ENCODE measurements at places on chromosomes 2 and 18.
A peak's percentile ranks its signal among the peaks of the same experiment; 100 is the strongest.

- DNase-seq, result no peak
Observed at GRCh38 chr2:233791151-233791882, 13.2 kb downstream of the MROH2A start.

DNA sequence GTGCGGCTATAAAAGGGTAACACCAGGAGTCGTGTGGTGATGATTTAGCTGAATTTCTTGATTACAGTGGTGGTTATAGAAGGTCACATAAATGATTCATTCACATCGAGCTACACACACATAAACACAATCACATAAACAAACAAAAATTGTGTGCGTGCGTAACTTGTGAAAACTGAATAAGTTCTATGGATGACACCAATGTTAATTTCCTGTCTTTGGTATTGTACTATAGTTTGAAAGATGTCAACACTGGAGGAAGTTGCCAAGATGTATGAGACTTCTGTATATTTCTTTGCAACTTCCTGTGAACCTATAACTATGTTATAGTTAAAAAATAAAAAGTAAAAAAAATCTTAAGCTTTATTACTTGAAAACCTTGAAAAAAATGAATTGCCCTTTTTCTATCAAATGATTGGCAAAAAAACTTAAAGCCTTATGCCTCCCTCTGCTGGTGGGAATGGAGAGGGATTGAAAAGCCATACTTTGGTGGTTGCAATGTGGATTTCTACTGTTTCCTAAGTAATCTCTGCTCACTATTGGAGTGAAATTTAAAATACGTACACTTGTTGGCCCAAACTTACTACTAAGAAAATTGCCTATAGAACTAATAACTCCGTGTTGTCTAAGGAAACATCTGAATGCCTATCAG, 227.7 kb downstream of the RPIA start:
- DNase-seq, result no peak

DNA sequence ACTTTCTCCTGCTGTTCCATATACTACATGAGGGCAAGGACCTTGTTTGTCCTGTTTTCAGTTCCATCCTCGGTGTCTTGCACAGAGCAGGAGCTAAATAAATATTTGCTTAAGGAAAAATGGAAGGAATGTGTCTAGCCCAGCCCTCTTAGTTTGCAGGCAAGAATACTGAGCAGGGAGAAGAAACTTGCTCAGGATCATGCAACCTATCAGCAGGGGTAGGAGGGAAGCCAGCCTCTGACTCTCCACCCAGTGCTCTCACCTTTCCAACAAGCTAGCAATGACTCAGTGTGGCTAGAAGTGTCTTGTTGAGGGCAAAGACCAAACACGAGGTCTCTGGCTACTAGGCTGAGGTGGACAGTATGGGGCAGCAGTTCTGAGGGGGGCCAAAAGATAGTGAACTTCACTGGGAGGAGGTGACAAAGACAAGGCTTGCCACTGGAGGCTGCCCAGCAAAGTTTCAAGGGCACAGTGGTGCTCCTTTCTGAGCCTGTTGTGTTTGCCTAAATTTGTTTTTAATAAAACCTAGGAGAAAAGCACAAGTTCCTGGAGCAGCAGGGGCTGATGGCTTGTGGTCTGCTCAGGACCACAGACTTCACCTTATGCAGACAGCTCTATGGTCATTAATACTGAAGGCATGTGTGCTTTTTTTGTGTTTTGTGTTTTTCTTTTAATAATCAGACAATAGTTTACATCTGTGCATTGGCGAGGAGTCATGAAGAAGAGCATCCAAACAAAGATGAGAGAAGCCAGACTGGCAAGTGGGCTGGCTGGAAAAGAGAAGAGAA, 49.1 kb upstream of the CTAGE1 start:
- no peak for DNase-seq

GRCh38 chr2:227482638-227483340, 10.8 kb downstream of the AGFG1 start:
- no peak for DNase-seq

- no peak for DNase-seq
Observed at GRCh38 chr2:19295998-19296502, 62.4 kb downstream of the OSR1 start.

- peak; percentile 43 for DNase-seq
Observed at GRCh38 chr2:181305301-181306123, 151.7 kb upstream of the ITGA4 start.

- DNase-seq, result no peak
Observed at GRCh38 chr18:10113121-10114022, 199.6 kb downstream of the VAPA start.

GRCh38 chr18:23573626-23574431, 12.5 kb downstream of the NPC1 start:
- no peak for DNase-seq

- DNase-seq, result no peak
Observed at GRCh38 chr2:13109516-13109915, 392.8 kb downstream of the TRIB2 start.

GRCh38 chr2:17640406-17640805, 99.9 kb downstream of the VSNL1 start:
- DNase-seq, result no peak

DNA sequence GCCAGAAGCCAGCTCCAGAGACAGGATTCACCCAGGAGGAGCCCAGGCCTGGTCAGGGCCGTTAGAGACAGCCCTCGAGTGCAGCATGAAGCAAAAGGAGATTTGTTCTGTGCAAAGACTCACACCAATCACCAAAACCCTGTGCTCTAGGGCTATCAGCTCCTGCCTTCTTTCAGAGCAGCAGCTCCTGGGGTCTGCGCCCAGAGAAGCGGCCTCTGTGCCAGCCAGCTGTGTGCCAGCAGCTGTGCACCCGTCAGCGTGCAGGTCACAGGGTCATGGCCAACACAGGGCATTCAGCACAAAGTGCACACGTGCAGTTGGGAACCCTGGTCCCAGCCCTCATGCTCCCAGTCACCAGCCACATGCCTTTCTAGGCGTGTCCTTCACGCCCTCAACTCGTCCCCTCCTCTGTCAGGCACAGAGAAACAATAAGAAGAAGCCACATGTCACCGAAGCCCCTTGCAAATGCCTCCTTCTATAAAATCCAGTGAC, 49.3 kb downstream of the ZNF516 start:
- DNase-seq, result no peak

GRCh38 chr2:229363185-229363814, 92.2 kb upstream of the PID1 start:
- DNase-seq, result no peak

DNA sequence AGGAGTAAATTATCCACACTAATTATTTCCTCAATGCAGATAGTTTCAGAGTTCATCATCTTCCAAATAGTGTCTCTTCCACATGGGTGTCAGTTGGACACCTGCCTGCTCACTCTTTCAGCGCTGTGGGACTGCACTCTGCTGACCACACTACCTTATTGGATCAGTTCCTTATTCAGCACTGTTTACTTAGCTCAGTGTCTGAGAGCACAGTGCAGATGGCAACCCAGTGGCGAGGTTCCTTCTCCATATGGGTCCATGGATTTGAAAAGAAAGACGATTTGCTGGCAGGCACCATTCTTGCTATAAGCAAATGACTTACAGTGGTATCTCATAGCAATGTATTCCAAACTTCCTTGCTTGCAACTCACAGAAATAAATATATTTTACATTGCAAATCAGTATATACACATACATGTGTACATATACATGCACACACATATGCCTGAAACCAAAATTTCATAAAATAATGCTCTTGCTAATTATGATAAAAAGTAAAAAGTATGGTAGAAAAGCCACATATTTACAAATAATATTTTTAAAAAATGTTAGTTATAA, 354.8 kb downstream of the INSIG2 start:
- DNase-seq, result no peak

DNA sequence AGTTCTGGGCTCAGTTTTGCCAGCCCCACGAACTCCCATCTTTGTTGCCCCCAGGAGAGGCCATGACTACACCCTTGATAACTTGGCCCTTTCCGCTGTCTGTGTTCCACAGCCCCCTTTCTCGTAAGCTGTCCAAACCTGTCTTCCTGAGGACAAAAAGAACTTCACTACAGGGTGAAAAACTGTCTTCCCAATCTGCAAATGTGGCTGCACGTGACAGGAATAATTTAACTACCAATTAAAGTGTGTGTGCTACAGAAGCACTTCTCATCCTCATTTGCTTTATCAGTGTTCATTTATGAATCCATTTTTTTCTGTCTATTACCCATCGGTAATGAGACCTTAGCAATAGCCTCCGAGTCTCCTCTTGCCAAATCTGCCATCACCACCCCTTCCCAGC, 9.1 kb upstream of the ALPK2 start:
- no peak for DNase-seq

- DNase-seq, result no peak
Observed at GRCh38 chr2:1826226-1826905, 82.1 kb upstream of the PXDN start.

GRCh38 chr2:109173311-109174171, 44.5 kb downstream of the SH3RF3 start:
- DNase-seq, result no peak

DNA sequence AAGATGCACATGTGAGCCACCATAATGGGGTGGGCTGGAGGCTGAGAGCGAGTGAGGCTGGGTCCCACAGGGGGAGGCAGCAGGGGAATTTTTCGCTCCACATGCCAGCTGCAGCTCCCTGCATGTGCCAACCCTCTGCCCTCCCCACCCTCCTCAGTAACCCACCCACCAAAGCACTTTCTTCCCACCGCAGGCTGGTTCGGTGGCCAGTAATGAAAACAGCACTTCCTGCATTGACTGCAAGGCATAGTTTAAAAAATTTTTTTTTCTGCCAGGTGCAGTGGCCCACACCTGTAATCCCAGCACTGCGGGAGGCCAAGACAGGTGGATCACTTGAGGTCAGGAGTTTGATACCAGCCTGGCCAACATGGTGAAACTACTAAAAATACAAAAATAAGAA, 147.5 kb upstream of the TTC39C start:
- DNase-seq, result no peak

GRCh38 chr2:46715541-46715940, 200.1 kb downstream of the MCFD2 start:
- DNase-seq, result no peak

DNA sequence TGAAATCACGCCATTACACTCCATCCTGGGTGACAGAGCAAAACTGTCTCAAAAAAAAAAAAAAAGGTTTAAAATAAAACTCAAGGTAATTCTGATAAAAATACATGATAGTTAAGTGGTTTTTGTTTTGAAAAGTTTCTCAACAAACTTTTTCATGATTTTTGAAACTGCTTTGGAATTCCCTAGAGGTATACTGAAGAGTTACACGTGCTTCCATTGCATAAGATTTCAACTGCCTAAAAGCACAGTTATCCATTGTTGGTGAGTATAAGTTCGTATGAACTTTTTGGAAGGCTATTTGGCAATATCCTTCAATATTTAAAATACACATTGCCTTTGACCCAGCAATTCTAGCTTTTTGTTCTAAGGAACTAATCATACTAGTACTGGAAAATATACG, 74.9 kb downstream of the USP34 start:
- DNase-seq, result no peak

- DNase-seq, result no peak
Observed at GRCh38 chr2:134763164-134763710, 44.4 kb upstream of the TMEM163 start.

DNA sequence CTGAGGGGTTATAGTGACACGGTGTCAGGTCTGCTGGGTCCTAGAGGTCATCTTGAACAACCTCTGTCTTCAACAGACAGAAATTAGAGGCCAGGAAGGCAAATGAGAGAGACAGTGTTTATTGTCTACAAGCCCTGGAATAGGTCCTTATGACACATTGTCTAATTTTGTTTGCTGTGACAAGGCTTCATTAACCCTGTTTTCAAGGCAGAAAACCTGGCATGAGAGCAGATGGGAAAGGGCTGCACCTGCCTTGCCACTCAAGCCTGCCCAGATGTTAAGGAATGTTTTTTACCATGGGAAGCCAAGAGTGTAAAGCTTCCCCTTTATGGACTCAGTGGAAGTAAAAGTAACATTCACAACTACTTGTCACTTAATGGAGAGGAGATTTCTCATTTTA, 275.3 kb downstream of the KCNS3 start:
- no peak for DNase-seq

- DNase-seq, result no peak
Observed at GRCh38 chr2:205814039-205814364, 131.7 kb downstream of the NRP2 start.

DNA sequence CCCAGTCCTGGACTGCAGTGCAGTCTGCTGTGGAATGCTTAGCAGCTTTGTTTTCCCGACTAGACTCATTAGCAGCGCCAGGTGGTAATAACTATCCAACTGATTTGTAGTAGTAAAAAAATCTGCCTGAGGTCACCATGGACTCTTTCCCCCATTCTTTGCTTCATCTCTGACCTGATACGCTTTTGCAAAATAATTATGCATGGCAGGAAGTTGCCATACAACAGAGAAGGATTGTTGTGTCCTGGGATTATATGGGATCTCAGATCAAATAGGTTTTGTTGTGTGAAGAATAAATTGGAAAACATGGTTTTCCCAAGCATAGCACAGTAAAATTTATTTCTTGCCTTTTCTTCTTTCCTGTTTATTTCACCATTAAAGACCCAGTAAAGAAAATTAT, 72.4 kb upstream of the ATP5MC3 start:
- DNase-seq, result no peak

GRCh38 chr2:58042486-58042970, 4.1 kb upstream of the VRK2 start:
- no peak for DNase-seq

DNA sequence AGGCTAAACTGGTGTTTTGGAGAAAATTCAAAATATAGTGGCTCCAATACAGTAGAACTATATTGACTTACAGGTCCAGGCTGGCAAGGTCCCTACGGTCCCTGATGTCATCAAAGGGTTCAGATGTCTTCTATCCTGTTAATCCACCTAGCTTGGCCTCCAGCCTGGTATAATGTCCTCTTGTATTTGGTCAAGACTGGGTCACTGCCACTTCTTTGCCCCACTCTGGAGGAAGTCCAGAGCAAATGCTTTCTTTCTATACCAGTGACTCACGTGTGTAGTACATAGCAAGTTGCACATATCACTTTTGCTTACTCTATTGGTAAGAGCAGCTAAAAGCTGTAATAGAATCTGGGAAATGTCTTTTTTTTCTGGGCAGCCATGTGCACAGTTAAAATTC, 80.8 kb downstream of the LCLAT1 start:
- no peak for DNase-seq

DNA sequence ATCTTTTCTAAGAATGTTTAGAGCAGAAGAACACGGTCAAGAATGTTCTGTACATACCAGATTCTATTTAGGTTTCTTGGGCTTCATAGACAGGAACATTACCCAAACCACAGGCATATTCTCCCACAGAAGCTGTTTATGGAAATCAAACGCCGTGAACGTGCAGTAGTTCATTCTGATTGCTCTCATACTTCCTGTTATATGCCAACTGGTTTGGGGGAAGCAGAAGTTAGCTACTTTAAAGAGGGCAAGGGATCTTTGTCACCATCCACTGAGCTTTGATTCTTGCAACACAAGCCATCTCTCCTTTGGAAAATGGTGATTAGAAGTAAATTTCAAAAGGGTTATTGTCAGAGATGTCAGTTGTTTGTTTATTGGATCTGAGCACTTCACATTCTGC, 182.2 kb upstream of the NRP2 start:
- DNase-seq, result no peak

DNA sequence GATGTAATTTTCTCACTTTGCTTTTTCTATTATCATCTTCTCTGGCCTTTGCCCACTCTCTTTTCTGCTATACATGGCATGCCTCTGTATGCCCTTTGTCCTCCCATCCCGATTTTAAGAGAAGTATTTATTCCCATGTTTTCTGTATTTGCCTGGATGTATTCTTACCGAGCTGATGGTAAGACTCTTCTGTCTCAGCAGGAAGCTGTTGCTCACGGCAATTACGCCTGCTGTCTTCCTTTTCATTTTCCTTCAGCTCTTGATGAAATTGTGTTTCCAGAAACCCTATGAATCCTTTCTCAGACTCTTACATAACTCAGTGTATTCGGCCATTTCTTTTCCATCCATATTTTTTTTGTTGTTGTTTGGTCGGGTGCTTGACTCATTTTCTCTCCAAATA, 121.6 kb downstream of the SP3 start:
- DNase-seq, result no peak

Data from NCI-H187 (cell line).